ENCODE measurements at places on chromosomes 3 and 15.

DNA sequence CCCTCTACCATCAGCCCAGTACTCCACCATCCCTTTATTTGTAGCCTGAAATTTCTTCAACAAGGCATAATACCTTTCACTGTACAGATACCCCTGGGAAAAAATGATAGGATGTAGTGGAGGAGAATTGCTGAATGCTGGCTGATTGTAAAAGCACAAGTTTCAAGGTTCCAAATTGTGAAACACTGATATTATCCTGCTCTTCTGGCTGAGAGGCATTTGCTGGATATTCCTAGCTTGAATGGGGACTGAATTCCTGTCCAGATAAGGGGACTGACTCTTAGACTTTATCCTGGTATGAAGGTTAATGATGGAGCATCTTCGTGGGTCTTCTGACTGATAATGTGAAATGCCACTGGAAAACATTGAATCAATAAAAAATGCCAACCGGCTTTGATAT lies 9.0 kb upstream of the C3orf85 start:
- DNase-seq = no peak

- DNase-seq = peak; percentile 97
These were observed 1448.4 kb upstream of the ALCAM start for GRCh38 chr3:103918336-103918735.

- no peak for DNase-seq
These were observed 72.1 kb downstream of the OCA2 start for GRCh38 chr15:28026764-28027713.

DNA sequence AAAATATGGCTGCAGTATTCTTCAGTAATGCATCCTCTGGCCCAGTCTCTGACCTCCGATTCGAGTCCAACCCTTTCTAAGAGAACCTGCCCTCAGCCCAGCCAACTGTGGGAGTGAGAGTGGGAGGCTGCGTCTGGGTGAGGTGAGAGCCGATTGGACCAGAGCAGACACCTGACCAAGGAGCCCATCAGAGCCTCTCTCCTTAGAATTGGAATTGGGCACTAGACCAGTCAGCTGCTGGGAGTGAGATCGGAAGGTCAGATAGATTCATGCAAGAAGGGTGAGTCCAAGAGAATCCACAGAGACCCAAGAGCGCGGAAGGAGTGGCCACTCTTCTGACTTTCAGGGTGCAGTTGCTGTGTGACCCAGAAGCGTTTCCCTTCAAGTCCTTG lies 10.2 kb downstream of the RASL12 start:
- DNase-seq = no peak

DNA sequence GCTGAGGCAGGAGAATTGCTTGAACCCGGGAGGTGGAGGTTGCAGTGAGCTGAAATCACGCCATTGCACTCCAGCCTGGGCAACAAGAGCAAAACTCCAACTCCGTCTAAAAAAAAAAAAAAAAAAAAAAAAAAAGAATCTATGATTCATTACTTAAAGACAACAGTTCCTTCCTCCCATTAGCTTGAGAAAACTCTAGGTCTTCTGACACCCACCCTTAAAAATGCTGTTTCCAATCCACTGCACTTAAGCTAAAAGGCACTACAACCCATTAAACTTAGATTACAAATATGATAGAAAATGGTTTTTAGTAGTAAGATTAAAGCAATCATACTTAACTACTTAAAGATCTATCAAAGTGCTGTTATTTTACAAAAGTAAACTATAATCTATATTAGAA lies 40.0 kb upstream of the BHLHE40 start:
- no peak for DNase-seq

DNA sequence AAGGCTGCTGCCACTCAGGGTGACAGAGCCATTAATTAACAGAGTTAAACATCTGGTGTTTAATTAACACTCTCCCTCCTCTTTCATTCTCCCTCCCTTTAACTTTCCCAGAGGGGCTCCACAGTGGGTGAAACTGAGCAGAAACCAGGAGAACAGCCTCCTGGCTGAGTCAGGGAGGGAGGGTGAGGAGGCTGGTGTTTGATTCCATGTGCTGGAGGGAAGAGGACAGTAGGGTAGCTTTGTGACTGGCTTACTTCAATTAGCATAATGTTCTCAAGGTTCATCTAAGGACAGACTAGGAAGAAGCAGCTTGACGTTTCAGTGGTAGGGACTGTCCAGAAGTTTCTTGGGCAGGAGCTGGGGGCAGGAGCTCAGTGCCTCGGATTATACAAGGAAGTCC lies 62.8 kb downstream of the SEMA5B start:
- DNase-seq = no peak

- DNase-seq = no peak
These were observed 50.7 kb downstream of the SLC41A3 start for GRCh38 chr3:126033051-126033745.

DNA sequence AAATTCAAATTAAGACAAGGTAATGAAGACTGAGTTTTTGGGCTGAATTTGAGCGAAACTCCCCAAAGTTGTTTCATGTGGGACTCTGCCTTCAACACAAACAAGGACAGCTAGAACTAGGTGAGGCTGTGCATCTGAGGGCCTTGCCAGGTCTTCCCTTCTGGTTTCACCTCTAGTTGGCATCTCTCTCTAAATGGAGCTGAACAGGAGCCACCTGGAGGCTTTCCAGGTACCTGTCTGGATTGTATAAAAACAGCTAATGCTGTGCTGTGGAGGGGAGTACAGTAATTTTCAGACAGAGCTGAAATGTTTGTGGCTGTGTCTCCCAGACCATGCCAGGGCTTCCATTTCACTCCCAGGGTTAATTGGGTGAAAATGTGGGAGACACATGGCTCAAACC lies 27.1 kb downstream of the TRIM71 start:
- DNase-seq = no peak

GRCh38 chr15:34494084-34494399 lies 56.4 kb upstream of the GOLGA8A start:
- DNase-seq = no peak

DNA sequence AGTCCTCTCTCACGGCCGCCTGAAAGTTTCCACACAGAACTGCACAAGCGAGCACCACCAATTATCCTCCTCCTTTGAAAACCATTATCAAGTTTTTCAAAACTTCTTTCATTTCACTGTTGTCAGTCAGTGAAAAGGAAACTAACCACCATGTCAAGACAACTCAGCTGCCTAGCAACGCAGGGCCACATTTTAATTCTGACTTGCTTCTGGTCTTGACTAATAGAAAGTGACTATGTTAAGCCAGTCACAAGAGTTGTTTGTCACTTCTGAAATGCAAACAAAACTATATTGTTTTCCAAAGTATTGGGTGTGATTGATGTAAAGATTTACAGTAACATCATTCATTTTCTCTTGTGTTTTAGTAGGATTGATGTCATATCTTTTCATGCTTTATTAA lies 612.8 kb upstream of the AGTR1 start:
- no peak for DNase-seq

- no peak for DNase-seq
These were observed 94.9 kb downstream of the NTRK3 start for GRCh38 chr15:88161636-88162035.

DNA sequence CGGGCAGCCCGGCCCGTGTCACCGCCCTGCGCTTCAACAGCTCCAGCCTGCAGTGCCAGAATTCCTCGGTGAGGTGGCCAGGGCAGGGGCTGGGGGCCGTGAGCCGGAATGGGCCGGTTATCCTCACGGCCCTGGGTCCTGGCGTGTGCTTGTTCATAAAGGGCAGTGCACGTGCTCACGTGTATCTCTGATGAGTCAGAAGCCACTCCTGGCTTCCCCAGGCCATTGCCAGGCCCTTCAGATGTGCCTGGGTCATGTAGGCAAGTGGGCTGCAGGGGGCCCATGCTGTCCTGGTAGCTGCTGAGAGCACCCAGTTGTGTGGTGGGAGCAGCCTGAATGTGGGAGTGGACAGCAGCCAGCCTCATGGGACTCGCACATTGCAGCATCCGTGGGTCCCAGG lies 29.2 kb downstream of the PLXNA1 start:
- DNase-seq = no peak

DNA sequence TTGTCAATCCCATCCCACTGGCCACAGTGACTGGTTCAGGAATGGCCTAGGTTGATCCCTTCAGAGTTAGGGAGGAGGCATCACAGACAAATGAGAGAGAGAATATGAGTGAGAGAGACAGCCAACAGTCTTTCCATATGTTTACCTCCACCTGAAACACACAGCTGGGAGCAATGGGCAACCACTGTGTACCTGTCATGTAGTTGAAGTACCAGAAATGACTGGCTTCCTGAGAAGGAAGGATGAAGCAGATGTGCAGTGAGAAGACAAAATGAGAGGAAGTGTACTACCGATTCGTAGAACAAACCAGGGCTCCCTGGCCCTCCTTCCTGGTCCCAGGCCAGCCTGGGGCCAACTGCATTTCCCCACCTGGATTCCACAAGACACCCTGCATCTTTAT lies 27.4 kb downstream of the SRGAP3 start:
- no peak for DNase-seq

DNA sequence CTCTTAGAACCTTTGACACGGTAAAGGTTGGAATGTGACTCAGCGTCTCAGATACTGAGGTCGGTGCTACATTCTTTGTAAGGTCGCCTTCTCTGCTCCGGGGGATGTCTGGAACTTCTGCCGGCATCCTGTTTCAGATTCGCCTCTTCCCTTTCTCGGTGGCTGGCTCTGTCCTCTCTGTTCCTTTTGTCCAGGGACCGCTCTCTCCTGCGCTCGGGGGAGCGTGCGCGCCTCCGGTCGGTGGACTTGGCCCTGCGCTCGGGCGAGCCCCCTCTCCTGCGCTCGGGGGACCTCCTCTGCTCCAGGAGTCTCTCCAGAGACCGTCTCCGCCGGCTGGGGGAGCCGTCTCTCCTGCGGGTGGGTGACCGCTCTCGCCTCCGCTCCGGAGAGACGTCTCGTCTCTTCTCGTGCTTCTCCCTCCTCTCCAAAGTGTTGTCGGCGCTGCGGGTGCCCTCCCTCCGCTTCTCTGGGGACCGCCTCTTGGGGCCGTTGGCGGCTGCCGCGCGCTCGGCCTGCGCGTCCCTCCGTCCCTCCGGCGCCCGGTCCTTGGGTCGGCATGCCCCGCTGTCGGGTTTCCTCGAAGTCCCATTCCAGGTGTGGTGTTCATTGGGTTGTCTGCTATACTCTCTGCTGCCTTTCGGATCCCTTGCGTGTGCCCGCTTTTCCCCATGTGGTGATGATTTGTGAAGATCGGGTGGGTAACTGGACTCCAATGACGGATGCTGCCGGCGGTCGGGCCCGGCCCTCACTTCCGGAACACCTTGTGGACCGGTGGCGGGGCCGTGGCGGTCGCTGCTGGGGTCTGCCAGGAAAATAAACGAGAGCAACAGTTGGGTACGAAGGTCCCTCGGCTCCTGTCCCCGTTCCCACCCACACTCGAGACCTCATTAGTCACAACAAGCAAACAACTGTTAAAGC lies 668.8 kb upstream of the ADAMTS9 start:
- DNase-seq = no peak

- DNase-seq = no peak
These were observed 524 bp upstream of the TOPBP1 start for GRCh38 chr3:133662278-133662651.

- DNase-seq = no peak
These were observed 41.3 kb downstream of the DNAH1 start for GRCh38 chr3:52357151-52358080.
